ENCODE measurements at places on chromosomes 2 and 18. TPM values are rescaled to one million over a fixed set of nuclear protein-coding genes. Genes with fewer than 3 reads are reported as not detected.

GRCh38 chr2:218529990-218530389 lies 38.2 kb downstream of the USP37 start:
- DNase-seq: no peak

- peak; percentile 81 for DNase-seq
Observed at GRCh38 chr2:74824679-74825078, 9.2 kb upstream of the HK2 start.

GRCh38 chr18:7070466-7070865 lies 47.1 kb downstream of the LAMA1 start:
- no peak for DNase-seq

DNA sequence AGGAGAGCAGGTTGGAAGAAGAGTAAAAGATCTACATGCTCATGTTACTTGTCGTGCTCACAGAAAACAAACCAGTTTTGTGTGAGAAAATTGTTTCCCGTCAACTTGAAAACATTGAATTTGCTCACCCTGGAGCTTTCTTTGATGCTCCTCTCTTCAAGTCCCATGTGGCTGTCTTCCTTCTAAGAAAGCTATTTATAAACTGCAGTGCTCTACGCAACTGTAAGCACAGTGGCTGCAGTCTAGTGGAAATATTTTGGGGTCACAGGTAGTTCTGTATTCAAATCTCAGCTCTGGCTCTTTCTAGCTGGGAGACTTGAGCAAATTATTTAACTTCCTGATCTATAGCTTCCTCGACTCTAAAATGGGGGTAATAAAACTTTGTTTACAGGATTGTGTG lies 211.8 kb downstream of the PLCL1 start:
- no peak for DNase-seq

Gene PCARE
- polyA plus RNA-seq: not detected

DNA sequence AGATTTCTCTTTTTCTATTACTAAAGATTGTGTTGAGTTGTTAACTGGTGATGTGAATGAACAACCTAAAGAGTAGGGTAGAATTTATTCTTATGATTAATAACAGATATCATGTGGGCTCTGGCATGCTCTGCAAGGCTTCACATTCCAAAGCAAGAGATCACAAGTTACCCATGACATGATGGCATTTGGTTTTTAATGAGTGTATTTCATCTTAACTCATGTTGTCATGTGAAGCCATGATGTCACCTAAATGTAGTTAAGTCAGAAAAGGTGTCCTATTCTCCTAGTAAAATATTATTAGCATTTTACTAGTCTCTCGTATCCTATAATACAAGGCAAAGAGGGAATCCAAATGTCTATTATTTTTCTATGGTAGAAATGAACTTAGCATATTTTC lies 678.0 kb downstream of the ARHGAP15 start:
- no peak for DNase-seq

DNA sequence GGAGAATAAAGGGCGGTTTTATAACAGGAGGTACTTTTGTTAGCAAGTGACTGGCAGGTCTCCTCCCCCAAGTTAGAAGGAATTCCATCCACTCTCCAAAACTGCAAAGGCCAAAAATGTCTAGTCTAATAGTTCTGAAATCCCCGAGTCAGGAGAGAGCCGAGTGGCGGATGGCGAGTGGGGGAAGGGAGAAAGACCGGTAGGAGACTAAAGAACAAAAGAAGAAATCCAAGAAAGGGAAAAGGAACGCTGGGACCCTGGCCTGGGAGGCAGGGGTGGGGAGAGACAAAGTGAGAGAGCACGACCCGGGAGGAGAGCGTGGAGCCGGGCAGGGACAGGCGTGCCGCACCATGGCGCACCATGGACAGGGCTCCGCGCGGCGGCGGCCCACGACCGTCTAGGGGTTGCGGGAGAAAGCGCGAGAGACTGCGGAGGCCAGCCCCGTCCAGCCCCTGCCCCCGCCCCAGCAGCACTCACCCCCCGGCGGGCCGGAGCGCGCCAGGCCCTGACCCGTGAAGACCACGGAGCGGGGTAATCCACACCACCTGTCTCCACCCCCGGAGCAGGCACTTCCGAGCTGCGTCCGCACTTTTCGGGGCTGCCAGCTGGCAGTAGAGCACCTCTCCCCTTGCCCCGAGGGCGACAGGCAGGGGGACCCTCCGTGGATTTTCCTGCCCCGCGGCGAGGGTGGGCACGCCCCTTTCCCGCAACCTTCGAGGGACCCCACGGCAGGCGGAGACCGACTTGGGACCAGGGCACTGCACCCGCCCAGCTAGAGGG lies 1.6 kb downstream of the CDH2 start:
- no peak for DNase-seq

- no peak for DNase-seq
Observed at GRCh38 chr2:56008661-56009431, 85.3 kb upstream of the EFEMP1 start.

GRCh38 chr2:40279001-40279400 lies 172.9 kb downstream of the SLC8A1 start:
- DNase-seq: no peak
